K562 (cell line): ENCODE measurements at places on chromosomes 3 and 15. TPM values are rescaled to one million over a fixed set of nuclear protein-coding genes. Genes with fewer than 3 reads are reported as not detected.

Gene NOX5
- not detected in 2 replicates for polyA plus RNA-seq

Gene MYRIP
- not detected in 2 replicates for polyA plus RNA-seq

Gene SLC7A14
- polyA plus RNA-seq, result not detected in 2 replicates

Gene ZNF860
- polyA plus RNA-seq, result not detected in 2 replicates

Gene SLC12A1
- polyA plus RNA-seq, result not detected in 2 replicates

Gene IL12A
- polyA plus RNA-seq, result not detected in 2 replicates

Gene GOLGA6A
- polyA plus RNA-seq, result not detected in 2 replicates

Gene ALDH1A2
- polyA plus RNA-seq, result 347 and 404 TPM in 2 replicates

Gene DZIP1L
- polyA plus RNA-seq, result 1.0 and 1.1 TPM in 2 replicates

Gene FSIP1
- polyA plus RNA-seq, result 0.30 and 0.36 TPM in 2 replicates

Gene LRRK1
- polyA plus RNA-seq, result 0.20 and 0.27 TPM in 2 replicates

Gene ACAD9
- 28.1 and 30.2 TPM in 2 replicates for polyA plus RNA-seq

Gene CCRL2
- polyA plus RNA-seq, result 2.2 and 3.5 TPM in 2 replicates

Gene MYL3
- not detected in 2 replicates for polyA plus RNA-seq

Gene HGD
- polyA plus RNA-seq, result 0.09 TPM in 1 of 2 replicates, not detected in the other

Gene TMCO5A
- not detected in 2 replicates for polyA plus RNA-seq

Gene SKOR1
- polyA plus RNA-seq, result 0.11 and 0.23 TPM in 2 replicates

Gene DNAH12
- 0.01 TPM in 1 of 2 replicates, not detected in the other for polyA plus RNA-seq
